ENCODE measurements at places on chromosomes 4 and X.

- DNase-seq: no peak
These were observed 49.6 kb upstream of the SPRY1 start for GRCh38 chr4:123346951-123347350.

- peak; percentile 83 for DNase-seq
These were observed 999 bp upstream of the CTBP1 start for GRCh38 chr4:1249731-1250526.

DNA sequence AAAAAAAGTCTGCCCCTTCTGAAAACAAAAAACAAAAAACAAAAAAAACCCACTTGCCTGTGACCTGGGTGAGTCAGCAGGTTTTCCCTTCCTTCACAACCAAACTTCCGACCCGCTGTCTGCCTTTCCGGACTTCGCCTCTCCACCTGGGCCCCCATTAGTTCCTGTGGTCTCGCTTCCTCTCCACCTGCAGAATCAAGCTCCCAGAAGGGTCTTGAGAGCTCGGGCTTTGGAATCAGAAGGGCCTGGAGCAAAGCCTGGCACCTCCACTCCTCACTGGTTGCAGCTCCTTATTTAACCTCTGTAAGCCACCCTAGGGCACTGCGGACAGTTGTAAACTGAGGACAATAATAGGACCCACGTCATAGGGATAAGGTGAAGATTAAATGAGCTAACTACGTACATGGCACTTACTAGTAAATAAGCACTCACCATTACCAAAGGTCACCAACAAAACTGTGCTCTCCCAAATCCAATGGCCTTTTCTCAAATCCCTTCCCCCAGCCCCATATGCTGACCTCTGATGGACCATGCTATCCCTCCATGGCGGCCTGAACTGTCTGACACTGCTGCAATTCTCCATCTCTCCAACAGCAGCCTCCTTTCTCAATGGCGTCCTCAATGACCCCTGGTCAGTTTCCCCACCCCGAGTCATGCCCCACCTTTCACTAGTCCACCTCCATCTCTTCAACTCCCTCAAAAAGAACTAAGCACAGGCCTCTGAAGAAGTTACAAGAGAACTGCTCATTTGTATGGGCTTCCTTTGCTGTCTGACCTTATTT lies 64.2 kb downstream of the IRF2 start:
- DNase-seq: peak; percentile 19

DNA sequence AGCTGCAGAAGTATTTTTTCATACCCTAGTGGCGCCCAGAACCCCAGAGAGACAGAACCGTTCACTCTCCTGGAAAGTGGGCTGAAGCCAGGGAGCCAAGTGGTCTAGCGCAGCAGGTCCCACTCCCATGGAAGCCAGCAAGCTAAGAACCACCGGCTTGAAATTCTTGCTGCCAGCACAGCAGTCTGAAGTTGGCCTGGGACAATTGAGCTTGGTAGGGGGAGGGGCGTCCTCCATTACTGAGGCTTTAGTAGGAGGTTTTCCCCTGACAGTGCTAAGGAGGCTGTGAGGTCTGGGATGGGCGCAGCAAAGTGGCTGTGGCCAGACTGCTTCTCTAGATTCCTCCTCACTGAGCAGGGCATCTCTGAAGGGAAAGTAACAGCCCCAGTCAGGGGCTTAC lies 84.5 kb upstream of the ATXN3L start:
- DNase-seq: no peak

GRCh38 chrX:142428916-142429315 lies 223.8 kb upstream of the MAGEC2 start:
- DNase-seq: no peak

GRCh38 chrX:152202886-152203285 lies 64.5 kb upstream of the MAGEA10 start:
- no peak for DNase-seq

- DNase-seq: no peak
These were observed 10.6 kb downstream of the RS1 start for GRCh38 chrX:18661273-18661672.

GRCh38 chr4:72933029-72933428 lies 136.5 kb downstream of the COX18 start:
- DNase-seq: no peak

GRCh38 chrX:91414713-91415112 lies 19.9 kb upstream of the PABPC5 start:
- DNase-seq: no peak

DNA sequence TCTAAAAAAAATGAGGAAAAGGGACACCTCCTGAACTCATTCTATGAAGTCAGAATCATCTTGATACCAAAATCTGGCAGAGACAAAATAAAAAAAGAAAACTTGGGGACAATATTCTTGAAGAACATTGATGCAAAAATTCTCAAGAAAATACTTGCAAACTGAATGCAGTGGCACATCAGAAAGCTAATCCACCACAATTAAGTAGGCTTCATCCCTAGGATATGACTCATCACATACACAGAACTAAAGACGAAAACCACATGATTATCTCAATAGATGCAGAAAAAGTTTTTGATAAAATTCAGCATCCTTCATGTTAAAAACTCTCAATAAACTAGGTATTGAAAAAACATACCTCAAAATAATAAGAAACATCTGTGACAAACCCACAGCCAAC lies 98.3 kb downstream of the FAM47B start:
- no peak for DNase-seq

- no peak for DNase-seq
These were observed 311.7 kb downstream of the NLGN4X start for GRCh38 chrX:5916945-5917344.

DNA sequence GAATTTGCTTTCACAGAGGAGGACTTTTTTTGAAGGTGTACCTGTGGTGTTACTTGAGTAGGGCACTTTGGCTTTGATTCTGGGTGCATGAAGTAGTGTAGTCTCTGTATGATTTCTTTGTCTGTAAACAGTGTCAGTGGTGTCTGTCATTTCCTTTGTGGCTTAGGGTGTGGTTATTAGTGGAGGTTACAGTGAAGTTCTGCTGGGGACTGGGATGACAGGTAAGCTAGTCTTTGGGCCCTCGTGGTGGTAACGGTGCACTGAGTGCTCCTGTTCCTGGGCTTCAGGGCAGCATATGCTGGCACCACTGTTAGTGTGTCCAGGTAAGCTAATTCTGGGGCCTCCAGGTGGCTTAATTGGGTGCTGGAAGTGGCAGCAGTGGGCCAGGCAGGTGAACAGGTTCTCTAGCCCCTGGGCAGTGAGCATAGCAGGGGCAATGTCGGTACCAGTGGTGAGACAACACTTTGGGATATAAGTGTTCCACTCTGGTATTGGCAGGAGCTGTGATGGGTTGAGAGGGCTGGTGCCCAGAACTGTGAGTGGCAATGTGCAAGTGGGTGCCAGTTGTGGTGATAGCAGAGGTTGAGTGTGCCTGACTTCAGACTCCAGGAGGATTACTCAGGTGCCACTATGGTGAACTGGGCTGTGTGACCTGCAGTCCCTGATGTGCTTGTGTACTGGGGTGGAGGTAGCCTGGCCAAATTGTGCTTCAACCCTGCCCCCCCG lies 26.0 kb upstream of the VSIG1 start:
- peak; percentile 79 for DNase-seq

DNA sequence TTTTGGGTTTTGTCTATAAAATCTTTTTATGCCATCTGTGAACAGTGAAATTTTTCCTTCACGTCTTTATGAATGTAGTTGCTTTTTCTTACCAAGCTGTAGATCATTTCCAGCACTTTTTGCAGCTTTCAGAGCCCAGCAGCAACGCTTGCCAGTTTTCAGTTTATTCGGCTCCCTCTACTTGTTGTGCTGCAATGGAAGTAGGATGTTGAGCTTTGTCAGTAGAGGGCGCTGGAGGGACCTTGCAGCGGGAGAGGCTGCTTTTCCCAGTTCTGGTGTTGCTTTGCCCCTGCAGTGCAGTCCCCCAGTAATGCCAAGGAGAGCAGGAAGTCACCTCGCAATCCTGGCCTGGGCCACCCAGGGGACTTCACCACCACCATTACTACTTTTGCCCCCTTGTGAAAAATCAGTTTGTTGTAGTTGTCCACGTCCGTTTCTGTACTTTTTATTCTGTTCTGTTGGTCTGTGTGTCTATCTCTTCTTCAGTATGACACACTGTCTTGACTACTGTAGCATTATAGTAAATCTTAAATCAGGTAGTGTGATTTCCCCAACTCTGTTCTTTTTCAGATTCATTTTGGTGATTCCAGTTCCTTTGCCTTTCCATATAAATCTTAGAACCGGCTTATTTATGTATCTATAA lies 21.8 kb downstream of the CMC4 start:
- peak; percentile 72 for DNase-seq

- DNase-seq: peak; percentile 14
These were observed 37.8 kb downstream of the SH3KBP1 start for GRCh38 chrX:19849464-19850080.

DNA sequence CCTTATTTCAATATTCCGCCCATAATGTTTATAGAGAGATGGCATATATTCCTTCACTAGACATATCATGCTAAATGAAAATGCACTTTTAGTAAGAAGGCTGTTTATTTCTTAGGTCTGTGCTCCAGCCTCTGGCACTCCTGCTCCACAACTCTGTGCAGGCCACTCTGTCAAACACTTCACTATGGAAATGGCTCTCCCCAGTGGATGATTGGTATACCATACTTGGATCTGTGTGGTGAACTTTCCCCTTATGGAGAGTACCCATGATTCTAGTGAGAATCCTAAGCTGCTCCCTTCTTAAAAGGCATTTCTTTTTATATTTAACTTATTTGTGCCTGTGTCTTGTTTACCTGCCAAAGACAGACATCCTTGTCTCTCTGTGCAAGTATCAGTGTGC lies 480.1 kb upstream of the GALNT7 start:
- DNase-seq: no peak

DNA sequence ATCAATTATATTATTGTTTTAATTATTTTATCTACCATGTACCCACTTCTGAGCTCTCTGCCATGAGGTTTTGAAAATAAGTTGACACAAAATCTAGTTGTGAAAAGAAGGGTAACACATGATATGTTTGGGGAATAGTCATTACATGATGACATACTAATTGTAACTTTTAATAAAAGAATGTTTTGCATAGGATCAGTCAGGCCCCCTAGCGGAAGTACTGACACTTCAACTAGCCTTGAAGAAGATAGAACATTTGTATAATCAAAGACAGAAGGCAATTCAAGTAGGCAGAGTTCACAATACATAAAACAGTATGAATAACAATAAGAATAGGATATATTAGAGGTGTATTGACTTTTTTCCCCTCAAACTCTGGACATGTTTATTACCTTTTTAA lies 1191.0 kb upstream of the AGA start:
- no peak for DNase-seq

GRCh38 chr4:88452912-88453311 lies 4.0 kb upstream of the HERC5 start:
- no peak for DNase-seq

- no peak for DNase-seq
These were observed 30.6 kb downstream of the TBL1X start for GRCh38 chrX:9495496-9495895.

DNA sequence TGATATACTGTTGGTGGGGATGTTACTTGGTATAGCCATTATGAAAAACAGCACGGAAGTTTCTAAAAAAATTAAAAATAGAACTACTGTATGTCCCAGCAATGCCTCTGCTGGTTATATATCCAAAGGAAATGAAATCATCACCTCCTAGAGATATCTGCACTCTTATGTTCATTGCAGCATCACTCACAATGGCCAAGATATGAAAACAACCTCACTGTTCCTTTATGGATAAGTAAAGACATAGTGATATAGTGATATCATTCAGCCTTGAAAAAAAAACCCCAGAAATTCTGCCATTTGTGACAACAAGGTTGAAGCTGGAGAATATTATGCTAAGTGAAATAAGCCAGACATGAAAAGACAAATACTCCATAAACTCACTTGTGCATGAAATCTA lies 543.8 kb upstream of the SLIT2 start:
- no peak for DNase-seq

- no peak for DNase-seq
These were observed 97.0 kb downstream of the AGTR2 start for GRCh38 chrX:116267511-116268040.
